MCF 10A (cell line): ENCODE measurements at places on chromosomes 6 and 20.

GRCh38 chr20:58138395-58138794, 90.1 kb downstream of the ANKRD60 start:
- no peak for DNase-seq
- H3K36me3 ChIP-seq = no peaks in the 10 kb centered on the region
- H3K4me1 ChIP-seq = peaks cover 16% of the 10 kb centered on the region
- H3K27me3 ChIP-seq = peaks cover 10% of the 10 kb centered on the region

- peak overlapping the region; percentile 88 for H3K4me3 ChIP-seq
- H3K4me1 ChIP-seq = peaks cover 4% of the 10 kb centered on the region
- peak; percentile 71 for DNase-seq
- no peaks in the 10 kb centered on the region for H3K27me3 ChIP-seq
These were observed 942 bp downstream of the HLA-E start for GRCh38 chr6:30490026-30490876.

DNA sequence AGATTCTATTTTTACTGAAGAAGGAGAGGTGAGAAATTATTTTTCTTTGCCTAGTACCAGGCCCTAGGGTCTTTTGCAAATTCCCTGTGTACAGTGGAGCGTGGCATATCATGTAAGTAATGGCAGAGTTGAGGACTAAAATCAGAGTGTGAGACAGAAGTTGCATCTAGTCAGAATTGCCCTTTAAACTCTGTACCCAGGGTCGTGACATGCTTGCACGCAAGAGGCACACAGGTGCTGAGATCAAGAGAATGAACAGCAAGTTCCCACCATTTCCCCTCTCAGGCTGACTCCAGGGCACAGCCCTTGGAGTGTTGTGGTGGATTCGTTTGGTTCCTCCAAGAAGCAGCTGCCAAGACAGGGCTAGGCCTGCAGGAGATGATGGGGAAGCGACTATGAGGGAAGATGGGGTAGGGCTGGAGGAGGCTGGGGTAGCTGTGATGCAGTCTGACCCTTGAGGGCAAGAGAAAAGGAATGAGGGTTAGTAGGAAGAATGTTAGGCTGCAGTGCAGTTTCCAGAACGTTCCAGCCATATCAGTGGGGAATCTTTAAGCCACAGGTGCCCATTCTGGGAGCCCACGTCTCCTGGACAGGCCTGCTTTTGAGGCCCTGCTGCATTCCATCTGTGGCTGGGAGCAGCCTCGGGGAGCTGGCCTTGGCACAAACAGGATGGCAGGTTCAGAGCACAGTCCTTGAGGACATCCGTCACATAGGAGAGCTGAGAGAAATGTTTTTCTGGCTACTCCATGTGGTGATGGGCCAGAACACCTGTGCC, 6.9 kb downstream of the NELFCD start:
- H3K36me3 ChIP-seq = peaks cover 71% of the 10 kb centered on the region
- H3K27ac ChIP-seq = peak overlapping the region; percentile 62
- DNase-seq = no peak
- H3K4me1 ChIP-seq = peaks cover 13% of the 10 kb centered on the region
- no peak overlapping the region for H3K4me3 ChIP-seq

GRCh38 chr6:84462698-84463097, 235.3 kb upstream of the CEP162 start:
- peak overlapping the region; percentile 55 for H3K27ac ChIP-seq
- no peaks in the 10 kb centered on the region for H3K27me3 ChIP-seq
- peaks cover 24% of the 10 kb centered on the region for H3K4me1 ChIP-seq
- H3K4me3 ChIP-seq = no peak overlapping the region
- DNase-seq = peak; percentile 18

- H3K4me1 ChIP-seq = no peaks in the 10 kb centered on the region
- no peaks in the 10 kb centered on the region for H3K36me3 ChIP-seq
- H3K4me3 ChIP-seq = no peak overlapping the region
- DNase-seq = no peak
- no peak overlapping the region for H3K27ac ChIP-seq
These were observed 120.2 kb upstream of the RAB32 start for GRCh38 chr6:146423452-146423851.

GRCh38 chr20:60845146-60845545, 406.9 kb upstream of the CDH4 start:
- DNase-seq = no peak
- no peak overlapping the region for H3K4me3 ChIP-seq
- H3K4me1 ChIP-seq = no peaks in the 10 kb centered on the region
- H3K27ac ChIP-seq = no peak overlapping the region

GRCh38 chr6:168785720-168786511, 344.9 kb downstream of the SMOC2 start:
- H3K27me3 ChIP-seq = no peaks in the 10 kb centered on the region
- no peaks in the 10 kb centered on the region for H3K36me3 ChIP-seq
- no peaks in the 10 kb centered on the region for H3K4me1 ChIP-seq
- H3K27ac ChIP-seq = no peak overlapping the region

DNA sequence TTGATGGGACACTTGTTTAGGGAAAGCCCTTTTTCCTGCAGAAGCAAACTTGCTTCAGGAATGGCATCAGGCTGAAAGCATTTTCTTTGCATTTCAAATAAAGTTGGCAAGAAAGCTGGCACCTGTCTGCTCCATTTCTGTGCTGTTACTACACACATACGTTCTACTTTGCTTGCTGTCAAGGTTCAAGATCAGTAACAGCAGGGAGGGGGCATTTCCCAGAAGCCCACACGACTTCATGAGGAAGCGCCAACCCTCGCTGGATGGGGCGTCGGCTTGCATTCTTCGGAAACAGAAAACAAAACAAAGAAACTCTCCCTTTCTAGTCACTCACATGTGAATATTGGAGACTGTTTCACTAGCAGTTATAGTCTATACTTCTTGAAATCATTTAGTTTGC, 46.4 kb downstream of the AKAP12 start:
- H3K4me1 ChIP-seq = no peaks in the 10 kb centered on the region
- no peak overlapping the region for H3K27ac ChIP-seq
- H3K36me3 ChIP-seq = no peaks in the 10 kb centered on the region
- H3K27me3 ChIP-seq = peaks cover under 1% of the 10 kb centered on the region
- no peak for DNase-seq
